Mammary epithelial cell (primary cell): ENCODE measurements at places on chromosomes 7 and 10. TPM values are rescaled to one million over a fixed set of nuclear protein-coding genes. Genes with fewer than 3 reads are reported as not detected.

DNA sequence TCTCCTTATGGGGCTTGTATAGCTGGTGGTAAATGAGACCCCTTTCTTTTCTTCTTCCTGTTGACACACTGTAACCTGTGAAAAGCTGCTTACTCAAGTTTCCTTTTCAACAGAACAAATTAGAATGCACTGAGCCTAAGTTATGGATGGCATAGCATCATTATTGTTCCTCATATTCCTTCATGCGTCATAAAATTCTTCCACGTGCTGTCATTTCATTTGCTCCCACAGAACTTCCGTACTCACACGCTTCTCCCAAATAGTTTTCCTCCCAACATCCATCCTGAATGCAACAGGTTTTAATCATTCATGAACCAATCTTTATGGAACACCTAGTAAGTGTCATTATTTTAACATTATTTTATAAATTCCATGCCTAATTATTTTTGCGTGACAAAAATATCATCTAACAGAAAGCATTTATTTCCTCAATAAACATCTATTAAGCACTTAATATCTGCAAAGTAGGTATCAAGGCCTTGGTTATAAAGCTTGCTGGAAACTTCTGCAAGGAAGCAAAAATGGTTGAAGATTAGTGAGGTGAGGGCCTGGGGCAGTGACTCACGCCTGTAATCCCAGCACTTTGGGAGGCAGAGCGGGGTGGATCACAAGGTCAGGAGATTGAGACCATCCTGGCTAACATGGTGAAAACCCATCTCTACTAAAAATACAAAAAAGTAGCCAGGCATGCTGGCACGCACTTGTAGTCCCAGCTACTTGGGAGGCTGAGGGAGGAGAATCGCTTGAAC, 18.9 kb upstream of the SEPTIN7 start:
- DNase-seq: no peak

- no peak for DNase-seq
Observed at GRCh38 chr7:140121326-140121725, 55.5 kb downstream of the KDM7A start.

DNA sequence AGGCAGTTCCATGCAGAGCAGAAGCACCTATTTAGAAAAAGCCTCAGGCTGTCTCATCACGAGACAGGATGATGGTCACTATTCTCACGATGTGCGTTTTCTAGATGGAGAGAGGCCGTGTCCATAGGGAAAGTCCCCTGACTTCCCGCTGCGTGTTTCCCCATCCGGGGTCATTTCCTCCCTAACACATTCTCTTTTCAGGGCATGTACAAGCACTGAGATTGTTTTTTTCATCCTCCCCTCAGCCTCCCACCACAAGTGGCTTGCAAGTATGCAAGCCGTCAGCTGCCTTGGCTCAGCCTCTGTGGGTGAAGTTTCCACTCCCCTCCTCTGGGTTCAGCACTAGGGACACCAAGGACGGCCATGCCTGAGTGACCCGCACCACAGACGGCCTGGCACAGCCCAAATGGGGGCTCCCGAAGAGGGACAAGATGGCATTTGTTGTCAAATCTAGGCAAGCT, 2.7 kb upstream of the CALML5 start:
- DNase-seq: no peak

GRCh38 chr10:5387169-5387568, 17.5 kb downstream of the TUBAL3 start:
- DNase-seq: no peak

- peak; percentile 62 for DNase-seq
Observed at GRCh38 chr10:47438857-47439474, 44.9 kb downstream of the ANXA8 start.

DNA sequence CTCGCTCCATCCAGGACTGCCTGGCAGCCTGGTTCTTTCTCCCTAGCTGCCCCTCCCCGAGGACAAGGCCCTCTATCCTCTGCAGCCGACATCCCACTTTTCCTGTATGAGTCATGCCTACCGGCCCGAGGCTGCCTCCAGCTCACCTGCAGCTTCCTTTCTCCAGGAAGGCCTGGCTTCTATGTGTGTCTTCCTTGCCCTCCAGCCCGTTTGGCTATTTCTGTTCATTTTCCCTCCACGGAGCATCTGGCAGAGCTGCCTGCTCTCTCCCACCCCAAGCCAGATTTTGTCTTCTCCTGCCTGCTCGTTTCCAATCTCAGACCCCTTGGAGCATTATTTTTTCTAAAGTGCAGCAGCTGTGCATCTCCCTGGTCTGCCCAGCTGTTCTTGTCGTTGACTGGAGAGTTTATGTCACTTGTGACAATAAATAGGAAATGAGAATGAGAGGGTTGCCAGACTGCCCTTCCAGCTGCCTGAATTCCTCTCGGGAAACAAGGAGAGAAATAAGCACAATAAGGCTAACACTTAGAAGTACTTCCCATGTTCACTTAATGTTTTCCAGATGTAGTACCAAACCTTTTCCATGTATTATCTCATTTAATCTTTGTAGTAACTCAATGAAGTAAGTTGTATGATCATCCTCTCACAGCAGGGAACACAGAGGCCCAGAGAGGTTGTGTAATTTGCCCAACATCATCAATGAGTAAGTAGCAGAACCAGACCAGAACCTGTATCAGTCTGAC, 19.7 kb downstream of the UBTD1 start:
- peak; percentile 71 for DNase-seq

GRCh38 chr10:101238732-101239105, 9.5 kb upstream of the LBX1 start:
- DNase-seq: no peak

DNA sequence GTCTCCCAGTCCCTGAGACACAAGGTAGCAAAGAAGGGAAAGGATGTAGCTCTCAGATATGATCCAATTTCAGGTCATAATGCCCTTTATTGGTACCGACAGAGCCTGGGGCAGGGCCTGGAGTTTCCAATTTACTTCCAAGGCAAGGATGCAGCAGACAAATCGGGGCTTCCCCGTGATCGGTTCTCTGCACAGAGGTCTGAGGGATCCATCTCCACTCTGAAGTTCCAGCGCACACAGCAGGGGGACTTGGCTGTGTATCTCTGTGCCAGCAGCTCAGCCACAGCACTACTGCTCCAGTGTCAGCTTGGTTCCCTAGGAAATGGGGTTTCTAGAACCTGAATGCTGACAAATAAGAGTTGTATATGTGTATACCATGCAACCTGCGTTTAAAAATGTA, 74.6 kb upstream of the PRSS58 start:
- no peak for DNase-seq

DNA sequence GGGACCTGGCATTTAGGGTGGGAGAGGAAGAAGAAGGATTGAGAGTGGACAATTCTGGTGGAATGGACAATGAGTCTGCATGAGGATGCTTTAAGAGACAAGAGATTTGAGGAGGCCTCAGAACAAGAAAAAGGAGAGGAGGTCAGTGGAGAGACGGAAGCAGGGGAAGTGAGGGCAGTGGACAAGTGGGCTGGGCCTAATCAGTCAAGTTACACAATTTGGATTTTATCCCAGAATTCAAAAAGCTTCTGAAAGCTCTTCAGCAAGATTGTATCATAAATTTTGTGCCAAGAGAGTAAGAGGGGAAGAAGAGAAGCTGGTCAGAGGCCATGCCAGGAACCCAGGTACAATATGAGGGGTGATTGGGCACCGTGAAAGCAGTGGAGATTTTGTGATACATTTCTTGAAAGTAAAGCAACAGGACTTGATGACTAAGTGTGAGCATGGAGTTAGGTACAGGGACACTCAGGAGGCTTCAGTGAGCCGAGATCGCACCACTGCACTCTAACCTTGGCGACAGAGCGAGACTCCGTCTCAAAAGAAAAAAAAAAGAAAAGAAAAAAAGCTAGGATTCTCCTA, 19.3 kb upstream of the TSPAN13 start:
- DNase-seq: no peak

DNA sequence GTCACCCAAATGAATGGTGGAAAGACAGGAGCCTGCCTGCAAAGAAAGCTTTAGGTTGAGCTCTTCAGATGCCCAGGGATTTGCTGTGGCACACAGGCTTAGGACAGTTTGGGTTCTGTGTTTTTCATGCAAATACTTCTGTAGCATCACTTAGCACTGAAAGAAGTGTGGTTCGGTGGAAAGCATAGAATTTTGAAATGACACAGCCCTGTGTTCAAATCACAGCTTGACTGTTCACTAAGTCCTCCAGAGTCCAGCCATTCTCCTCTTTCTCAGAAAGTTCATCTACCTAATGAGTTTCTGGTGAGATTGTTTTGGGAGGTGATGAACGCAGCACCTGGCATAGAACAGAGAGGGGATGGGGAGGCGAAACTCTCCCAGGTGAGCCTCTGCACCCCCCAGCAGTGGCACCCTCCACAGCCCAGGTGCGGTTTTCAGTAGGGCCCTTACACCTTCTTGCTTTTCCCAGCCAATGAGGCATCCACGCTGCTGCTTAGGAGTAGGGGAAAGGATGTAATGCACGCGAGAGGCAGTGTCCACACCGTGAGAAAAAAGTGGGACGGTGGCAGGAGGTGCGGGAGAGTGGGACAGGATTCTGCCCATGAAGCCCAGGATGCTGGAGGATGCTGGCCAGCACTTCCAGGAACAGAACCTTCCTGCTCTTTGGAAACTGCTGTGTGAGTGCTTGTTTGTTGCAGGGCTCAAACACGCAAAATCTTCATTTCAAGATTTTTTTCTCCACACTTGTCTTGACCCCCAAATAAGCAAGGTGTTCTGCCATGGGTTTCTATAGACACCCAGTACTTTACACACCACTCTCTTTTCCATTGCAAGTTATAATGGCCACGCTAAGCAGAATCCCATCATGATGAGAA, 11.6 kb downstream of the EN2 start:
- no peak for DNase-seq

DNA sequence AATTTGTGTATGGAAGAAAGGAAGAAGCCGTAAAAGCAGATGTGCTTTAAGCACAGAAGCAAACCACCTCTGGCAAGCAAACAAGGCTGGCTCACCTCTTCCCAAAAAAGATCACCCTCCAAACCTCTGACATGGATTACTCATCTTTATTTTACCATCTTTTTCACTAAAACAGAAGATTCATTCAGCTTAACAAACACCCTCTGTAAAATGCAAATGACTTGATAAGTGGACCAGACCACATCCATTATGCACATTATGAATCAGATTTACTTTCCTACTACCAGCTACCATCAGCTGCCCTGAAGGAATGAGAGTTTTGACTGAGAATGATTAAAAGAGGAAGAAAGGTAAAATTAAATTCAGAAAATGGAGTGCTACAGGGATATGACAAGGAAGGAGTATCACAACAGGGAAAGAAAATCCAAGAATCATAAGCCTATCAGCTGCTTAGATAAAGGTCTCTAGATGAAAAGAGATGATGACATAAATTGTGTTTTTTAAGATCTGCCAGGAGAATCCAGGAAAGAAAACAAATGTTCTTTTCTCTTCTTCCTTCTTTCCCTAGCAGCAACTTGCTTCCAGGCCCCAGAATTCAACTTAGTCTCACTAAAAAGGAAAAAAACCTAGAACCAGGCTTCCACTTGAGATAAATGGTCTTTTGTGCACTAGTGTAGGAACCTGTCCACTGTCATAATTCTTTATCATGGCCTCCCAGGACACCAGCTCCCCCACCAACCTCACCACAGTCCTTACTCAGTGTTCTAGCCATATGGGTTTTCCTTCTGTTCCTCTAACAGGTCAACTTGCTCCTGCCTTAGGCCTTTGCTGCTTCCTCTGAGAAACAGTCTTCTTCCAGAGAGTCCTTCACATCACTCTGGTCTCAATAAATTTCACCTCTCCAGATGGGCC, 47.4 kb downstream of the JAZF1 start:
- peak; percentile 64 for DNase-seq

DNA sequence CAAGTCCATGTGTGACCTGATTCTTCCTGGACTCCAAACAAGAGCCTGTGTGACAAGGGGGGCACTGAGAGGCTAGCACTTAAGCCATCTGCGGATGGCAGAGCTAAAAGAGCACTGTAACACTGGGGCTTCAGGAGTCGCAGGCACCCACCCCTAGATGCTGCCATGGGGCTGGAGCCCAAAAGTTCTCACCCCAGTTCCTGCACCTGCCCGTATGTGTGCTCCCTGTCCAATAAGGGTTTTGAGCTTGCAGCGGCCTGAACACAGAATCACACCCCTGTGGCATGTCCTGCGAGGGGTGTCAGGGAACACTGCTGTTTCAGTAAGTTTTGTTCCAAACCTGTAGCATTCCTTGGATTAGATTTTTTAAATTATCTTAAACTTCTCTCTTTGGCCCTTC, 53.2 kb upstream of the GPR37 start:
- no peak for DNase-seq

GRCh38 chr10:47025540-47026300, 114.5 kb downstream of the PTPN20 start:
- DNase-seq: no peak

DNA sequence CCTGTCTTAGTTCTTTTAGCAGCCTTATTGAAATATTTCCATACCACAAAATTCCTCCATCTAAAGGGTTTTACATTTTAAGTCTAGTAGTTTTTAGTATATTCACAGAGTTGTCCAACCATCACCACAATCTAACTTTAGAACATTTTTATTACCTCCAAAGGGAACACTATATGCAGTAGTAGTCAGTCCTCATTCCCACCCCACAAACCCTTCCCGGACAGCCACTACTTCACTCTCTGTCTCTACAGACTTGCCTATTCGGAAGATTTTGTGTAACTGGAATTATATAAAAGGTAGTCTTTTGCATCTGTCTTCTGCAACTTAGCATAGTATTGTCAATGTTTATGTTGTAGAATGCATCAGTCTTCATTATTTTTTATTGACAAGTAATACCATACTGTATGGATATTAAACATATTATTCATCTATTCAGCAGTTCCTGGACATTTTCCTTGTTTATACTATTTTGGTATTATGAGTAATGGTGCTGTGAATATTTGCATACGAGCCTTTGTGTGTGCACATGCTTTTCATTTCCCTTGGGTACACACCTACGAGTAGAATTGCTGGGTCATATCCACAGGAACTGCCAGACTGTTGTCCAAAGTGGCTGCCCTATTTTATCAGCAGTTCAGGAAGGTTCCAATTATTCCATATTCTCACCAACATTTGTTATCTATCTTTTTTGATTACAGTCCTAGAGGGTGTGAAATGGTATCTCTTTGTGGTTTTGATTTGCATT, 60.9 kb upstream of the LANCL2 start:
- no peak for DNase-seq

DNA sequence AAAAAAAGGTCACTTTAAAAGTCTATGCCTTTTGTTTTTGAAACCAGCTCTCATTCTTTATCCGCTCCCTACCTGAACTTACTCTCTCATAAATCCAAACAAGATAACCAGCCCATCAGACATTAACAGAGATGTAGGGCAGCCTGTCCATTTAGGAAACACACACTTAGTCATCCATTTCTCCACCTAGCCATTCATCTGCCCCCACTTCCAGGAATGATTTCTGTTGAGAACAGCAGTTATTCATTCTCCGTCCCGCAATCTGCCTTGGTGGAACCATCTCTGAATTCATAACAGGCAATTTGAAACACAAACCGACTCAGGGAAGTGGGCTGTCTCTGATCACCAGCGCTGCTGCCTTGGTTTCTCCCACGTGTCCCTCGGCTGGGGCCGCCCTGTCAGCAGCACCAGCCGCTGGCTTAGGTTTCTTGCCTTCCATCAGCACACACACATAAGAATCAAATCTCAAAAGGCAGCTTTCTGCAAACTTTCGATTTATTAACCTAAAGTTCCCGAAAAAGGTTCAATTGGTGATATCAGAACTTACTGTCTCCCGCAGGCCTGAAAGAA, 528.2 kb upstream of the NRP1 start:
- DNase-seq: no peak

The RBP3 gene
- total RNA-seq: not detected in 2 replicates

The CHAT gene
- total RNA-seq: not detected

The ZNF736 gene
- total RNA-seq: 6.0 and 6.6 TPM in 2 replicates

The CADPS2 gene
- total RNA-seq: 1.1 TPM in 2 replicates

The POLR2J gene
- 50.5 and 57.5 TPM in 2 replicates for total RNA-seq

The OR2A5 gene
- not detected for total RNA-seq
